Common myeloid progenitor, CD34-positive (primary cell): ENCODE measurements at places on chromosomes 6 and 20.
A peak's percentile ranks its signal among the peaks of the same experiment; 100 is the strongest.

DNA sequence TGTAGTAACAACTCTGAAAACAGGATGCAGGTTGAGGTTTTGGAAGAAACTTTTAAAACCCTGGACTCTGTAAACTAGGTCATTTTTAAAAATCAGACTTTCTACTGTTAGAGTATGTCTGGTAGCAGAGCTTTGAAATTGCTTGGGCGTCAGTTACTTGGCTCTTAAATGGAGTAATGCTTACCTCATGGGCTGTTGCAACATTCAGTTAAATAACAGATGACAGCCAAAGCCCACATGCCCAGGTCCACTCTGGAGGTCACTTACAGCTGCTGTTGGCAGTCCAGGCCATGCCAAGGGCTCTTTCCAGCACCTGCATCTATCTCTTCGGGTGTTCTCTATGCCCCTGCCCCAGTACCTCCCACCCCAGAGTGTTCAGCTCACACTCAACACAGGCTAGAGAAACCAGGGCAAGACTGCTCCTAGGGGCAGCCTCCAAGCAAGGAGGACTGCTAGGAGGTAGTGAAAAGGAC is 96.4 kb downstream of the BANF2 start:
- no peak for DNase-seq

GRCh38 chr20:4153661-4154238 is 138.4 kb upstream of the RNF24 start:
- DNase-seq = no peak

- DNase-seq = no peak
Observed at GRCh38 chr6:148955441-148955840, 208.6 kb downstream of the UST start.

DNA sequence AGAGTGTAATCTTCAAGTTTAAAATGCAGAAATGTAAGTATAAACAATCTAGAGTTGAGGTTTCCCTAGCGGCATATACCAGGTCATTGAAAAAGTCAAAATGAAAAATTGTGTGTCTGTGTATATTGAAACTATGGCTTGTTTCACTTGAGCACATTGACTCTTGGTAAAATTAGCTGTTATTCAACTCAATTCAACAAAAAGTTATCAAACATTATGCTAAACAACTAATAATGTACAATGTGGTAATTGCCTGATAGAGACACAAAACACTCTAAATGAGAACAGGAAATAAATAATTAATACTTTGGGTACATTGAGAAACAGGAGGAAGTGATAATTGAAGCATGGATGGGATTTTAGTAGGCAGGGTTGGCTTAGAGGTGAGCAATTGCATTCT is 444.8 kb downstream of the CDKAL1 start:
- DNase-seq = no peak

DNA sequence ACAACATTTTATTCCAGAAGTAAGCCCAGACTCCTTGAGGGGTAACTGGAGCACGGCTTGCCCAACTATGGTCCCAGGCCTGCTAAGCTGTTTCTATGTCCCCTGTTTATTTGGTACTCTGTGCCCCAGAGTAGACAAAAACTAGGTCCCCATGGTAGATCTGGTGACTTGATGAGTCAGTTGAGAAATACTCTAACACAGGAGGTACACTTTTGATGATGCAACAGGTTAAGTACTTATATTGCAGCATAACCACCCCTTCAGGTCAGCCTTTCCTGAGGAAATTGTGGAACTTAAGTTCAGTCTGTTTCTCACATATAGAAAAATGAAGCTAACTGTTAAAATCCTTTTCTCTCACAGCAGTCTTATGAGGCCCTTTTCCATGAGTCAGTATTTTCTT is 19.6 kb downstream of the TTPAL start:
- DNase-seq = peak; percentile 49

DNA sequence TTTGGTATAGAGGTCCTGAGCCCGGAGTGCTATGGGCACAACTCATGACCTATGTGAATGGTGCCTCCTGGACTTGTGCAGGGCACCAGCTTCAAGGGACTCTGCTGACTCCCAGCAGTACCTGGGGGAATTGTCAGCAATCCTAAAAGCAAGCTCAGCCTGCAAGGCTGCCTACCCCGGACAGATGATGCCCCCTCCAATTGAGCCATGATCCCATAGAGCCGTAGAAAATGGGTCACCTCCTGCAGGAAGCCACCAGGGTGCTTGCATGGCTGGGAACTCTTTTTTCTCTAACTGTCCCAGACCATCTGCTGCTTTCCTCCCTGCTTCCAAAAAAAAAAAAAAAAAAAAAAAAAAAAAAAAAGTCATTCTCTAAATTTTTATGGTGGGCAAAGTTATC is 12.9 kb upstream of the PRND start:
- DNase-seq = no peak

GRCh38 chr6:169108753-169109152 is 144.9 kb downstream of the THBS2 start:
- no peak for DNase-seq

DNA sequence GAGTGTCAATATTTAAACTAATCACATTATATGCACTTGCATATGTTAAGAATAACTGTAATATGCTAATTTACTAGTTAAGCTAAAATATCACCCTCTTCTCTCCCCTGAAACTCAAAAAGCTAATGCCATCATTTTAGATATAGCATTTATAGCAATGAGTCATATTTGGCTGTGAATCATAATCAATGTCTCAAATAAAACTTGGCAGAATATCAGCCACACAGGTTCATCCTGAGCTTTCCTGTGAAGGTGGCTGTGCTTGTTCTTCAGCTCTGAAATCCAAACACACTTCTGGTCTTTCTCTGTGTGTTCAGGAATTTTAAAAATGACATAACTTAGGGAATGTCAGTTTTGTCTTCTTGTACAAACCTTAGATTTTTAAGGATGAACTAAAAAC is 12.8 kb upstream of the PNRC1 start:
- DNase-seq = no peak

DNA sequence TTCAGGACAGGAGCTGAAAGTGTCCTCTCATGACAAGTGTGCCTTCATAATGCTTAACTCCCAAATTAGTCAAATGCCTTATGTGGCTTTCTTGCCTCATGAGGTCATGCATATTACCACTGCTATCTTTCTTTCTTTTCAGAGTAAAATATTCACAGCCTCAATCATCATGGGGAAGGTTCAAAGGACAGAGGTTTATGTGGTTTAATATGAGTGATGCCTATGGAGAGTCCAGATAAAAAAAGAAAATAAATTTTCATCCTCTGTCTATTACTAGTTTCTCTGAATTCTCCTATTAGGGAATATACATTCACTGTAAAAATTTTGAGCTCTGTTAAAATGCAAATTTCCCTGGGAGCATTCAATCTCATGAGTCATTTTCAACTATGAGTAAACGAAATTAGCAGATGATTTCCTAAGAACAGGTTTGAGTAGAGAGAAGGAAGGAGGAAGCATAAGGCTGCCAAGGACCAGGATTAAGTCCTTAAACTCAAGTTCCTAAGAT is 396.9 kb upstream of the ADGRB3 start:
- DNase-seq = no peak

DNA sequence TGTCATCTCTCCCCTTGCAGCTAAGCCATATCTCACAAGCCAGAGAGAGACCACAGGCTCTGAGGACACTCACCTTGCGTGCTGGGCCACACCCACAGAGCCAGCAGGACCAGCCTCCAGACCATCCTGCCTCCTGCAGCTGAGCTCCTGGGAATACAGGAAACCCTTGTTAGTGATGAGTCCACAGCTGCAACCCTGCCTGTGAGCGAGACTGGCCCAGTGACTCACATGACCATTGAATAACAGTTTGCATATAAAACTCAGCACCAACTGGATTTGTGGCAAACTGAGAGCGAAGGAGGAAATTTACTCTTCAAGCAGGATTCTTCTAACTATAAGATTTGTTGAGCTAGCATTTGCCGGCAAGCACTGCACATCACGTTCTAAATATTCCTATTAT is 3.0 kb downstream of the THBS2 start:
- DNase-seq = no peak
